ENCODE measurements at places on chromosomes 5 and 9.

DNA sequence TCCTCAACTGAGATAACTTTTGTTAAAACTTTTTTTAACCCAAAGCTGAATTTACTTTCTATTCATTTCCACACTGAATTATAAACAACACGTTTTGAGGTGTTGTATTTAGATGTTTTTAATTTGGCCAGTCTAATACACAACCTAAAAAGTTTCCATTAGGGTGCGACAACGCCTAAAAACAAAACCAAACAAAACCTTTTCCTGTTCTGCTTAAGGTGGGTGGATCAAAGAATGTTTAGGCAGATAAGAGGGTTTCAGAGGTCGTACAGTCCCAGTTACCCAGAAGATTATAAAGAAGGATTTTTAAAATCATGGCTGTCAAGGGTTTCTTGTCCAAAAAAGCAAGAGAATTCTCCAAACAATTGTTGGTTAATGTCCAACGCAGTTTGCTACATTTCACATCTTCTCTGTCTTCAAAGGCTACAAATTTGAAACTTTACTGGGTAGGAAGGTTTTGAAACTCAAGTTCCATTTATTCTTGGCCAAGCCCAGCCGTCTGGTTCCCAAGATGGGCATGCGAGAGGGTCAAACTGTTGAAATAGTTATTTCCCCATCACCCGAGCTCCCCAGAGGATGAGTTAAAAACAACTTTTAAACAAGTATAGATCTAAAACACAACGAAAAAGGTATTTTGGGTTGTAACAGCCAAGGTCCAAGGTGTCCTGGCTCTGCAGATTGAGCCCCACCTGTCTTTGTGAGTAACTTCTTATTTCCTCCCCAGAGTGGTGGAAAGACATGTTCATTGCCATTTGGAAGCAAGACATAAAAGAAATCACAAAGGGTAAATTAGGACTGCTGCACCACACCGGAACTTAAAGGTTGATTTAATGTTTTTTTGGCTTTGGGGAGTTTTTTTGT is 122.8 kb upstream of the MAP3K1 start:
- no peak for DNase-seq

- no peak for DNase-seq
These were observed 140.3 kb downstream of the LPAR1 start for GRCh38 chr9:110897943-110898342.

DNA sequence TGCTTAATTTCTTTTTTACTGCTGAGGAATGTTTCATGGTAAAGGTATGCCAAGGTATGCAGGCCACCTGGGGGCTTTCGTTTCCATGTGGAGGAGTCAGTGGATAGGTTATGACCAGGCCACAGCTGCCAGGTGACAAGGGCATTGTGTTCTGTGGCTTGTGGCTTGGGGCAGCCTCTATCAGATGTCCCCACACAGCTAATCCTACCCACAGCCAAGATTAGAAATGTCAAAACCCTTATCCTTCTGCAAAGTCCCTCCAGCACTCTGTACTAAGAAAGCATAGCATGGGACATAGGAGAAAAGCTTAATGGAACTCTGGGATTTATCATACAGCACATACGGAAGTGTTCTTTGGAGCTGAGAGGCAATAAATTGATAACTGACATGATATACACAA is 171.2 kb upstream of the S1PR3 start:
- DNase-seq = no peak

DNA sequence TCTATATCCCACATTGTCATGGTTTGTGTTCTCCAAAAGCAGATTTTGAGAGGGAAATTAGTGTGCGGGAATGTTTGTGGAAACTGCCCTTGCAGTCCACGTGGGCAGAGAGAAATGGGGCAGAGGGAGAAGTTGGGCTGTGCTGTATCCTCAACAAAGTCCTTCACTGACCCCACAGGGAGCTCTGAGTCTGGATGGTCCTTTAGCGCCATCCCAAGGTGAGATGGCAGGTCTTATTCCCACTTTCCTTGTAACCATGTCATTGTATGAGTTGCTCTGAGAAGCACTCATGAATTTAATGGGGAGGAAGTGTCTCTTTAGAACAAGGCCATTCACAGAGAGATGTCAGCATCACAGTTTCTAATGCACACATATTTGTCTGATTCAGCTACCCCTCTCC is 127.1 kb downstream of the ANKRD18B start:
- DNase-seq = no peak

DNA sequence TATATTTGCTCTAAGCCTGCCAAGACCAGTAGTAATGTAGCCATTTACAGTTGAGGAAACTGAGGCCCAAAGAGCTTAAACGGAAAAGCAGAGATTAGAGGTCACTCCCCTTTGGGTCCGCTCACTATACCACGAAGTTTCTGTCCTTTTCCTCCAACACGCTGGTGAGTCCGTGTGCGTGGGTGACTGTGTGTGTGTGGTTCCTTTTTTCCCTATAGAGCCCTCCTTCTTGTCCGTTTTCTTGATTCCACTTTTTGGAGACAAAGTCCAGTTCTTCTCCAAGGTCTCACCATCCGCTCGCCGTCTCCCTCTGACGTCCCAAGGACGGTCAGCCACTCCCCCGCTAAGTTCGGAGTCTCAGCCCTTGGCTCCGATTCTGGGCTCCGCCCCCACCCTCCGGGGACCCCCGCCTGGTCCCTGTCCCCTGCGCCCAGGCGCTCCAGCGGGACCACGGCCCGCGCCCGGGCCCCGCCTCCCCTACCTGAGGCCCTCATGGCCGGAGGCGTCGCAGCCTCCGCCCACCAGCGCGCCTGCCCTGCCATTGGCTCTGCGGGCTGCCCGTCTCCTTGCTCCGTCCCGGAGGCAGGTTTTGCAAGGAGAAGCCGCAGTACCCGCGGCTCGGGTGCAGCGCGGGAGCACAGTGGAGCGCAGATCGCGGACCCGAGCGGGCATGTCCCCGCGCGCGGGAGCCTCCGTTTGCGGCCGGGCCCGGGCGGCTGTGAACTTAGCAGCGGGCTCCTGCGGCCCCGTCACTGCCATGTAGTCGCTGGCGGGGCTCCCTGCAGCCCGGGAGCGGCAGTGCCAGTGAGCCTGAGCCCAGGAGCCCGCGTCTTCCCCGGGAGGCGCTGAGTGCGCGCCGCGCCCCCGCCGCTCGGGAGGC is at the start of gene MAST4:
TSS of gene MAST4 (plus strand) at position 638 of the 880 bp plus-strand sequence. CDS start 263 bp downstream, outside the sequence.
- no peak for DNase-seq

GRCh38 chr5:157511651-157512644 is 51.9 kb downstream of the NIPAL4 start:
- DNase-seq = no peak

DNA sequence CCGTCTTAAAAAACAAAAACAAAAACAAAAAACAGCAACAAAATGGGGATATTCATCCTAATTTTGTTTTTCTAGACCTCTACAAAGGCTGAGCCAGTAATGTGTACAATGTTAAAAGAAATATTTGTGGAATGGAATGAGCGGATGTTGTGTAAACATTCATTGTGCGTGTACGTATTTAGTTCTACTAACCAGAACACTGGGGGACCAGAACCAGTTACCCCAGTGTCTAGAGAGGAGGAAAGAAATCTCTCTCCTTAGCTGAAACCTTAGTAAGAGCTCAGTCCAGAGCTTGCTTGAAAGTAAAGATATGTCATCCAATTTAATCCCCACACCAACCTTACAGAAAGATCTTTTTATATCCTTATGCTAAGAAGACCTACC is 106.7 kb upstream of the CPEB4 start:
- no peak for DNase-seq
